ENCODE measurements at places on chromosomes 3 and 15.
A peak's percentile ranks its signal among the peaks of the same experiment; 100 is the strongest.

- DNase-seq = peak; percentile 84
Observed at GRCh38 chr15:37077623-37078351, 22.6 kb downstream of the MEIS2 start.

DNA sequence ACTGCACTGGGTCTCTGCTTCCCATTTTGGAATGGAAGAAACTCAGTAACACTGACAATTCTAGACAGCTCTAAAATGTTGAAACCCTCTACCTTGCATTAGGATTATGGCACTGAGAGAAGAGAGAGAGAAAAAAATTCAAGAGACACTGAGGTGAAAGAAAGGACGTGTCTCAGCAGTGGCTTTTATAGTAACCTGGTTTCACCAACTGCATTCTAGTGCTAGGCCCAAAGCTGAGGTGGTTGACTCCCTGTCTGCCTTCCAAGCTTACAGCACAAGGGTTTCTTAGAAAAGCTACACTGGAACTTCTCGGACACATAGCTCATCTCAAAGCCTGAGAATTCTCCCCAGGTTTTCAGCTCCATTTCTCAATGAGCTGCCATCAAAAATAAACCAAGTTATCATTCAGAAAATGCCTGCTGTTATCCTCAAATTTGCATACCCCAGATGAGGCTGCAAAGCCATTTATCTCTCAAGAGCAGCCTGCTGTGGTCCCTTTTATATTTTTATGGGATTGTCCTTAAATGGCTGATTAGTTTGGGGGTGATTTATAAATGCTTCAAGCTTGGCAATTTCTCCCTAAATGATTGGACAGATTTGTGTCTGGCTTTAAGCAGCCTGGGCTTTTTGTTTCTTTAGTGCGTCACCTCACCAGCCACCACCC, 279.9 kb downstream of the EBLN2 start:
- no peak for DNase-seq

DNA sequence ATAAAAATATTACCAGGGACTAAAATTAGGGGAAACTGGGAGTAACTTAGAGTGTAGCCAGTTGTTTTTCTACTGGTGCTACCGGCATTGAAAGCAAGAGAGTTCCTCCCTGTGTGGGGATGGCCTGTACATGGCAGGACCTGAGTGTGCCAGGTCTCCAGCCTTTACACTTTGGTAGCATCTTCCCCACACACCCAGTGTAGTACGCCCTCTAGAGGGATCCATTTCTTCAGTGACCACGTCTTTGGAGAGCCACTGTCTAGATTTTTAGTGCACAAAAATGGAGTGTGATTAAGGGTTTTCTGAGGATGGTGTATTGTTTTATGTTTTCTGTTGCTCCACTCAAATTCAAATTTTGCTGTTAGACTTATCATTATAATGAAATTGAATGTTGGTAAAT, 507.0 kb upstream of the TPRG1 start:
- no peak for DNase-seq

- peak; percentile 89 for DNase-seq
Observed at GRCh38 chr3:128680603-128681368, 30.2 kb upstream of the RPN1 start.

DNA sequence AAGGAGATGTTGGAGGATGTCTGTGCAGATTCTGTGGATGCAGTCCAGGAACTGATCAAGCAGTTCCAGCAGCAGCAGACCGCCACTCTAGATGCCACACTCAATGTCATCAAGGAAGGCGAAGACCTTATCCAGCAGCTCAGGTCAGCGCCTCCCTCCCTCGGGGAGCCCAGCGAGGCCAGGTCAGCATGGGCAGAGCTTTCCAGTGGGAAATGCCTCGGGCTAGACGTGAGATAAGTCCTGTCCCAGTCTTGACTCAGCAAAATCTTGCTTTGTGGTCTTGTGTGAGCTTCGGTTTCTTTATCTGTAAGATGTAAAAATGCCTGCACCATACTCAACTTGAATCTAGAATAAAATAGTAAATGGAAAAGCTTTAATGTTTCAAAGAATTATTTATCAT, 335.1 kb upstream of the UMPS start:
- no peak for DNase-seq

Data from spinal cord (tissue), 10 donors.